Mesendoderm (in vitro differentiated cells): ENCODE measurements at places on chromosomes 1 and 21.

GRCh38 chr1:206979379-206980043 is 9.3 kb upstream of the FCAMR start:
- peak; percentile 53 for DNase-seq

DNA sequence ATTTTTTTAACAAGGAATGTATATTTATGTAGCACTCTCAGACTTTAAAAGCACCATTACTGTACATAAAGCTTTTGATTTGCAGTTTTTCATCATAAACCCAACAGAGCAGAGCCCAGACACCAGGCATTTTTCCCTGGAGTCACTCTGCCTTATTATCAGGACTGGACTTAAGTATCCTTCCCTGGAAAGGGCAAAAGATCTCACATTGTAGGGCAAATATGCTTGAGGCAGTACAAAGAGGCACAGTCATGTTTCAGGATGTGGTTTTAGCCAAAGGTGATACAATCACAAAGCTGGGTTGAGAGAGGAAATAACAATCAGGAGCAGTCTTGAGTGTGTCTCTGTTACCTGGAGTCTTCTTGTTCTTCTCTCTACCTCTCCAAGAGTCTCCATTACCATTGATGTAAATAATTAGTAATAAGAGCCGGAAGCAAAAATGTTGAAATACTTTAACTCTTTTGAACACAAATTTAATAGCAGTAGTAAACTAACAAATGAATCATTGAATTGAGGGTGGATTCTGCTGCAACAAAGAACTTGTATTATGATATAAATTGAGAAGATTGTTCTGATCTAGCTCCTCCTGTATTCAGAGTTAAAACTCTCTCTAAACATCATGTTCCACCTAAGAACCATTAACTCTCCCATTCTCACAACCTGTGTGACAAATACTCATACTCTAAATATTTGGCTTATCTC is 160.5 kb downstream of the LTN1 start:
- peak; percentile 58 for DNase-seq

GRCh38 chr21:36773117-36773516 is 74.2 kb downstream of the SIM2 start:
- no peak for DNase-seq

GRCh38 chr1:226098870-226099835 is 36.6 kb downstream of the H3-3A start:
- DNase-seq: no peak

- DNase-seq: no peak
These were observed 190.5 kb upstream of the CSF3R start for GRCh38 chr1:36673202-36673601.

GRCh38 chr1:116258668-116259419 is 114.2 kb upstream of the ATP1A1 start:
- DNase-seq: no peak

DNA sequence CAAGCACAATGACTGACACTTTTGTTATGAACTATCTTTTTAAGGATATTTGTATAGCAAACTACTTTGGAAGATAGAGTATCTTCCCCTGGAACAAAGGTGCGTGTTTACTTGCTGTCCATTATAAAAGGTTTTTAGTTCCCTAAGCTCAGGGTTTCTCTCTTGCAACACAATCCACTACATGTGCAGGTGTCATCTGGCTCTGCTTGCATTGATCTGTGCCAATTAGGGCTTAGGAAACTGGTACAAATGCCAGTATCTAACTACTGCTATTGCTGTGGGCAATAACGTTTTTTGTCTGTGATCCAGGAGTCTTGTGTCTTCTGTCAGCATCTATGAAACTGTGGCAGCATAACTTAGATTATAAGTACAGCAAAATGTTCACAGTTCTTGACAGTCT is 68.3 kb upstream of the ABCD3 start:
- no peak for DNase-seq

DNA sequence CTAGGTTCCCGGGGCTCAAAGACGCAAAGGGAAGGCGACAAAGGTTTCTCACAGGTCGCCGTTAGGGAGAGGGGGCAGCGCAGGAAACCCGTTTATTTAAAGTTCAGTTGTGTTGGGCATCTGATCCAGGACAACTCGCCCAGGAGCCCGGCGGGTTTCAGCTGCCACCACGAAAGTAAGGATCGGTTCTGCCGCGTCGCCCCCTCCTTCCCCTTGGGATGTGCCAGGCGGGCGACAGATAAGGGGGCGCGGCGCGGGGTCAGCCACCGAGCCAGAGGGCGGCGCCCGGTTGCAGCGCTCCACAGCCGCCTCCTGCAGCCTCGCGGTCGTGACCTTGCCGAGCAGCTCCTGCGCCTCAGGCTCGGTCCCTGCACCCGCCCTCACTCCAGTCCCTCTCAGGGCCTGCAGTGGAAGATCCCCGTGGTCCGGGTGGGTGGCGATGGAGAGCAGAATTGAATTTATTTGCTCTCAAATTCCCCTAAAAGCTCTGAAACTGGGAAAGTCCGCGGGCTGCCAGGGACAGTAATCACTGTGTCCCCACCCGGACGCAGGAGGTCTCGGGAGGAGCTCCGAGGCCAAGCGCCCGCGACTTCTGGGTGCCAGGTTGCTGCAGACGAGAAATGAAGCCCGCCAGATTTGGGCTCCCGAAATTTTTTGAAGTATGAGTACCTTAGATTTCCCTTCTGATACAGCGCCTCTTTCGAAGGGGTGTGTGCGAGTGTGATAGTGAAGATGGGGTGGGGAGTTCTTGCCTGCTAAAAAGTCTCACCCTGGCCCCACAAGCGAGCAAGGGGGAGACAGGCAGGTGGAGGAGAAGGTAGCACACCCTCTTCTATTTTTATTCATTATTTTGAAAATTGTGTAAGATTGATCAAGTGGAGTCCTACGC is 28.4 kb upstream of the NFIA start:
- peak; percentile 23 for DNase-seq

DNA sequence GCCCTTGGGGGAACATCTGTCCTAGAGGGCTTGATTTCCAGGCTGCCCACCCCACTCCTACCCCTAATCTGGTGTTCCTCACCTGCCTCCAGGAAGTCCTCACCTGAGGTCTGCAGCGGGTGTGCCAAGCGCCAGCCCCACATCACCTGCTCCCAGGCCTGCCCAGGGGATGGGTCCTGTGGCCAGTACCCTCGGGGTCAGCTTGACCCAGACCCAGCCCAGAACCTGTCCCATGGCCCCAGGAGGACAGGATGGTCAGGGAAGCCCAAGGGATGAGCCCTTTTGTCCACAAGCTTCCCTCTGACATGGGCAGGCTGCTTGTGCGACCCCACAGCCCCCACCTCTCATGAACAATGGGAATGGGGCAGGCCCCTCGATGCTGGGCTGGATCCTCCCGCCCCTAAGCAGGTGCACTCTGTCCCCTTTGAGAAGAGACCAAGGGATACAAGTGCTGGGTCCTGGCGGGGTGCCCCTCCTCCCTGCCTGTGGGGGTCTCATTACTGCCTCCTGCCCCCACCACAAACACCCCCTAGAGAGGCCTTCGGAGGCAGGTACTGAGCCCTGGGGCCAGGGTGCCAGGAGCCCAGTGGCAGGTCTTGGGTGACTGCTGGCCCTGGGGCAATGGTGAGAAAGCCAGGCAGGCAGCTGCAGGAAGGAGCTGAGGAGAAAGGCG is 3.2 kb downstream of the MIB2 start:
- DNase-seq: no peak

GRCh38 chr1:201536558-201536957 is 2.4 kb upstream of the NAV1 start:
- no peak for DNase-seq

- DNase-seq: peak; percentile 90
These were observed 110.5 kb downstream of the TOMM20 start for GRCh38 chr1:235018161-235018560.

DNA sequence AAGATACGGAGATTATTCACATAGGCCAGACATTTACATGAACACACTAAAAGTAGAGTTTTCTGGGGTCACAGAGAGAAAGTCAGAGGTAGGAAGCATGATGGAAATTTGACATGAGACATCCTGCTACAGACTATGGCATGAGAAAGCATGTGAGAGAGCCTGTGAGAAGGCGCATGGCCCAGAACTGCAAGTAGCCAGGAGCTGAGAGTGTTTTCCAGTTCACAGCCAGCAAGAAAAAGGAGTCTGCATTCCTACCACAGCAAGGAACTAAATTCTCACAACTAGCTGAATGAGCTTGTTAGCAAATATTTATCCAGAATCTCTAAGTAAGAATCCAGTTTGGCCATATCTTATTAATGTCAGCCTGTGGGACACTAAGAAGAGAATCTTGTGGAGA is 673.3 kb downstream of the BRINP3 start:
- DNase-seq: peak; percentile 43
